ENCODE measurements at places on chromosomes 2 and 18.

- no peak for DNase-seq
These were observed 195.9 kb upstream of the CYRIA start for GRCh38 chr2:16861530-16861929.

- DNase-seq = no peak
These were observed 61.8 kb upstream of the IKZF2 start for GRCh38 chr2:213213186-213213585.

DNA sequence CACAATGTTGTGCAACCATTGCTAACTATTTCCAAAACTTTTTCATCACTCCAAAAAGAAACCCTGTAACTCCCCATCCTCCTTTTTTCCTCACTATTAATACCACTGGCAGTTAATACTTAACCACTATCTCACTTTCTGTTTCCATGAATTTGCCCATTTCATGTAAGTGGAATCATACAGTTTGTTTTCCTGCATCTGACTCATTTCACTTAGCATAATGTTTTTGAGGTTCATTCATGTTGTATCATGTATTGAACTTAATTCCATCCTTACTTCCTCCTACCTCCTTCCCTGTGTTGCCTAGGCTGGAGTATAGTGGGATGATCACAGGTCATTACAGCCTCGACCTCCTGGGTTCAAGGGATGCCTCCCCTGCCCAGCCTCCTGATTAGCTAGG, 68.3 kb downstream of the FAM117B start:
- DNase-seq = no peak

GRCh38 chr2:43609290-43609918, 13.6 kb upstream of the THADA start:
- DNase-seq = no peak

DNA sequence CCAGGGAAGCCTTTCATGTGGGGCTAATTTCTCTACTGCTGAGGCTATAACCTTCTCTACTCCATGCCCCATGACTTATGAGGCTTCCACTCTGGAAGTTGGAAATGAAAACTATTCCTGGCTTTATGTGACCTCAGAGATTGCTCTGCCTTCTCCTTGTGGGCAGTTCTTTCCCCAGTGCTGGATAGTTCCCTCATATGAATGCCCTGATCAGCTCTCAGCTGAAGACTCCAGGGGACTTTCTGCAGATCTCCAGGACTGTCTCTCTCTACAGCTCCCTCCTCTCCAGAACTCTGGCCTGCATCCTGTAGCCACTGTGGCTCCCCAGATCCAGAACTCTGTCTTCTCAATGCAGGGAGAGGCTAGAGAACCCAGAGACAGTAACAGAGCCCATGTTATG, 235.1 kb downstream of the SEPTIN10 start:
- DNase-seq = no peak

GRCh38 chr18:3012136-3013023, 564 bp downstream of the LPIN2 start:
- peak; percentile 32 for DNase-seq

DNA sequence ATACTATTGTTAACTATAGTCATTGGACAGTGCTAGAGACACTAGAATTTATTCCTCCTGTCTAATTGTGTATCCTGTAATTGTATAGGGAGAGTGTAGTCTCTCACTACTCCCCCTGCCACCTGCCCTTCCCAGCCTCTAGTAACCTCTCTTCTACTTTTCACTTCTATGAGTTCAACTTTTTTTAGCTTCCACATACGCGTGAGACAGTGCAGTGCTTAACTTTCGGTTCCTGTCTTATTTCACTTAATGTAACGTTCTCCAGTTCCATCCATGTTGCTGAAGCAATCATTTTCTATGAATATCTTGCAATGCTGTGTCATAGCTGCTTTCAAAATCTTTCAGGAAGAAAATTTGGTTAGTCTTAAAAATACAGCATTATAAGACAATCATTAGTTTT, 22.8 kb upstream of the RUFY4 start:
- DNase-seq = no peak

DNA sequence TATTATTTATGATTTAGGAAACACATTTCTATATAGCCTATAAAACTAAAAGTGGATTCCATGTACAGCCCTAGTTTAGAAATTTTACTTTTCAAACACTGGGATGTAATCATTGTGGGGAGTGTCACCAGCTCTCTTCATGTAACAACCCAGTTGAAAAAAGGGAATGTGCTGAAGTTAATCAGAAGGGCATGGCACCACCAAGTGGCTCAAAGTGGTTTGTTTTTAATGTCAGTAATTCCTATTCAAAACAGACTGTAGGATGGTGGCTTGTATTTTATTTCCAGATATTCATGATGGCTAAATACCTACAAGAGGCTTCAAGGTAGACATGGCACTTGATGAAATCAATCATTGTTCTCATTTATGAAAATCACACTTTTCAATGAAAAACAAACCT, 58.1 kb upstream of the TMEM182 start:
- DNase-seq = no peak

GRCh38 chr2:160869411-160869810, 290.8 kb upstream of the TANK start:
- DNase-seq = no peak

- DNase-seq = no peak
These were observed 83.8 kb downstream of the MBD2 start for GRCh38 chr18:54140641-54141040.

GRCh38 chr18:11671156-11671555, 17.9 kb upstream of the GNAL start:
- no peak for DNase-seq

DNA sequence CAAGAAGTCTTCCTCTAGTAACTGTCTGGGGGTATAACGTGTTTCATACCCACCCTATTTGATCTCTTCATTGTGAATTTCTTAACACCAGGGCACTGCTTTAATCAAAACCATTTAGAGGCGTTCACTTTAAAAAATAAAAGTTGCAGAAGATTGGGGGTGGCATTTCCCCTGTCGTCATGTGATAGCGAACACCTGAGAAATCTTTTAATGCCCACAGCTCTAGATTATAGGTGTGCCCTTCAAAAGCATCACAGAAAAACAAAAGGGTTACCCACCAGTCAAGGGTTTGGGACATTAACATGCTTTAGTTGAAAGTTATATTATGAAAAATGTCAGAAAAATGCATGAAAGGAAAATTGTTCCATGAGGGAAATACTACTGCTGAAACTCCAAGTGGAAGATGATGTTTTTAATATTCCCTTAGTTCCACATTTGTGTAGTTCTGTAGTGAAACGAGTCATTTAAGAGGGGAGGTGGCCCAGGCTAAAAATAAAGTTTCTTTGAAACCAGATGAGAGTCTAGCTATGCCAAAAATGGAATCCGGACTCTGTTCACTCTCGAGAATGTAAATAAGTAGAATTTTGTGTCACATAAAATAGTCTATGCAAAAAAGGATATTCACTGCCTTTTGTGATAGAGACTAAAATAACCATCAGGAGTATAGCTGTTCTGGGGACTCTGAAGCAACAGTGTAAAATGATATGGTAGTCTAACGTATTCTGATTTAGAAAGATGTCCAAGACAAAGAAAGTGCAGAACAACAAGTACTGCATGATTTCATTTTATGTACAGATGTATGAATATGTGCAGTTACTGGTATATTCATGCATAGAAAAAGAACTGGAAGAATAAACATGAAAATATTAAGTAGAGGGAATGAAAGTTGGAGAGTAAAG, 95.3 kb downstream of the TMEM247 start:
- no peak for DNase-seq

DNA sequence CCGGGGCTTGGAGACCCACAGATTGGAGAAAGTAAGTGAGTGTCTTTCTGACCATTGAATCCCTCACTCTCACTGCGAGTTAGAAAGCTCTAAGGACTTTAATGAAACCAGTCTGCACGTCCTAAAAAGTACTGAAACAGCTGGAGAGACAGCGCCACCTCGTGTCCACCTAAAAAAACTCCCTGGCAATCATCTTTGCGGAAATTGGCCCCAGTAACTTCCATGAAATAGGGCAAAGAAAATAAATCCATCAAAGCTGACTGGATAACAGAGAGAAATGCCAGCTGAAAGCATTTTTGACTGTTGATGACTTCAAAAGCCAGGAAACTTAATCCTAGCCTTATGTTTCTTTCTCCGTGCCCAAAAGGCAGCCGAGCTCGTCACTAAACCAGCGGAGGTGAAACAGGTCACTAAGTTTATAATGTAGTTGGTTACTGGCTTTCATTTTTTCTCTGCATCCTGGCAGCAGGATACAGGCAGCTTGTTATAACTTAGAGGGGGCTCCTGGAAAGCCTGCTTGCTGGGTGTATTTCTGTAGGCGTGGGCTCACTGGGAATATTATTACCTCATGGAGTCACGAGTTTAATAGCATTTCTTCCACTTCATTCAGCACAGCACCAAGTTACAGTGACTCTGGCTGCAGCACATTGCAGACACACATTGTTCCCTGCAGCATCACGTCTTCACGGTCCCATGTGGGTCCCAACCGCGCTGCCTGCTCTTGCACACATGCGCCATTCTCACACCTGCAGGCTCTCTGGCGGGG, 266.5 kb downstream of the HRH4 start:
- DNase-seq = peak; percentile 49

DNA sequence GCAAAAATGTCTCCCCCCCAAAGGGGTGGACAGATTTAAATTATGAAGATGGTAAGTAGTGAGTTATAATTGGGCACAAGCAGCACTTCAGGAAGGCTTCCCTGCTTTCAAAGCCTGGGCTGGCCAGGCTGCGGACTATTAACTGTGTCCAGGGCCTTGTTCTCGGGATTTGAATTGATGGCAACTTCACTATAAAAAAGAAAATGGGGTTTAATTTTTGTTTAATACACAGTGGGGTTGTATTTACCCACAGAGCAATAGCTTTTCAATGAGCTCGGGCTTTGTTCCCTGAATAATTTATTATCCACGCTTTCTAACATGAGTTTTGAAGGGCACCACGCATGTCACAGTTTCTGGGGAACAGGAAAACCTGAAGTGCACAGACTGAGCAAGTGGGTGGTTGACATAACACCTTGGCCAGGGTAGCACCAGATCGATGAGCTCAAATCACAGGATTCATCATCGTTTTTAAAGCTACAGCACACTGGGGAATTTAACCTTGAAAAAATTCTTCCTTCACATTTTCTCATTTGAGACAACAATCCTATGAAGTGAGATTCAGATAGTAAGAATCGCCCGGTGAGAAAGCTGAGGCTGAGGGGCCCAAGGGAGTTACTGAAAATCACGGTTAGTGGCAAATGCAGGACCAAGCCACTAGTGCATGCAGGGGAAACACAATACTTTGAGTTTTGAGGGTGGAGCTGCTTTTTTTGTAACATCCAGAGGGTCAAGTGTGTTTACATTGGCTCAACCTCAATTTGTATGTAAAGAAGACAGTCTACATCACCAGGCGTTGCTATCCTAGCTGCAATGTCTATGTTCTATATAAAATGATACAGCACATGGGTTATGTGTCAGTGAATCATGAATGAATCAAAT, 28.9 kb upstream of the LMAN1 start:
- DNase-seq = no peak

DNA sequence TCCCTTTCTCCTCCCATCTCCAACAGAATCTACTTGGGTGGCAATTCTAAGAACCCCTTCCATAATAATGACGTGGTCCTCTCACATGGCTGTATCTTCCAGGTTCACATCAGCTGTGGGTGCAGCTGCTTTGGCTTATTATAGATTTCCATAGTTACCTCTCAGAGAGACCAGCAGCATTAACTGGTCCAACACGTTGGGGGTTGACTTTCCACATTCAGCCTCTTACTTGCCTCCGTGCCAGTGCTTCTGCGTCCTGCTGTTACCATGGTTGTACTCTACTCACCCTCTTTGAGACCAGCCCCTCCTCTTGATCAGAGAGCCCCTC, 570.7 kb downstream of the PLCL1 start:
- no peak for DNase-seq

DNA sequence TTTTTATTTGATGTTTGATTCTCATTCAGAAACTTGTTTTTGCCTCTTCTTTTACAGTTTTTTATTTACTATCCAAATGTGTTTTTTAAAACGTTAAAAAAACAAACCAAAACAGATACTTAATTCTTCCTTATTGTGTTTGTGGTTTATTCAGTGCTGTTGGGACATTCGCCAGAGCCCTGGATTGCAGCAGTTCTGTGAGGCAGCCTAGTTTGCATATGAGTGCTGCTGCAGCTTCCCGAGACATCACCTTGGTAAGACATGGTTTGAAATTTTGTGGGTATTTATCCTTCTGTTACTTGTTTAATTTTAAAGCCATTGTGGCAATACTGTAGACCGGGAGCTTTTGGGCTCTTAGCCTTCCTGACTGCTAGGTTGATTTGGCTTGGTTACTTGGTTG, 91.2 kb downstream of the MTA3 start:
- no peak for DNase-seq

GRCh38 chr2:132716954-132717353, 46.9 kb upstream of the LYPD1 start:
- no peak for DNase-seq

GRCh38 chr2:49111456-49111855, 42.9 kb downstream of the FSHR start:
- no peak for DNase-seq

DNA sequence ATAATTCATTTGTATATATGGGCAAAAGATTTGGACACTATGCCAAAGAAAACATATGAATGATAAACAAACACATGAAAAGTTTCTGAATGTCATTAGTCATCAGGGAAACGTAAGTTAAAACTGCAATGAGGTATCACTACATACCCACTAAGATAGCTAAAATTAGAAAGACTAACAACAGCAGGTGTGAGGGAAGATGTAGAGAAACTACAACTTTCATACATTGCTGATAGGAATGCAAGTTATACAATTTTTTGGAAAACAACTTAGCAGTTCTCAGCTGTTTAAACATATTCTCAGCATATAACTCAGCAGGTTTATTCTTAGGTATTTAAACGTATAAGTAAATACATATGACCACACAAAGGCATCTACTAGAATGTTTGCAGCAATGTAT, 563.5 kb upstream of the KLHL29 start:
- DNase-seq = no peak

- DNase-seq = no peak
These were observed 75.6 kb upstream of the EPB41L3 start for GRCh38 chr18:5619376-5619775.

DNA sequence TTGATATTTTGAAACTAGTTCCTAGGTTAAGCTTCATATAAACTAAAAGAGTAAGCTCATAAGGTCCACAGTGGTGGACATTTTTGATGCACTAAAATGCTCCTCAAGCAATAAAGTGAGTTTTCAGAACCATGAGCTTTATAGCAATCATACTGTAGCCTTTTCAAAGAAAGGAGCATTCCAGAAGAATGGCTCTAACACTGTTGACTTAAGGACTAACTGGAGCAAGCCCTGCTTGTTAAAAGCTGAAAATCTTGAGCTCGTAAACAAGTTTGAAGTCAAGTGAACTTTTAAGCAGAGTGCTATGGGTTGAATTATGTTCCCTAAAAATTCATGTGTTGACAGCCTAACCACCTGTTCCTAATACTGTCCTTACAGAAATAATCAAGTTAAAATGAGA, 38.0 kb downstream of the KYNU start:
- DNase-seq = no peak

- DNase-seq = no peak
These were observed 151.8 kb upstream of the KCTD1 start for GRCh38 chr18:26700201-26700600.
